ENCODE measurements at places on chromosomes 2 and 18. TPM values are rescaled to one million over a fixed set of nuclear protein-coding genes. Genes with fewer than 3 reads are reported as not detected.

- no peak overlapping the region for H3K27ac ChIP-seq
- H3K36me3 ChIP-seq: no peaks in the 10 kb centered on the region
- DNase-seq: no peak
Measured at GRCh38 chr18:12515550-12515949, 107.8 kb downstream of the PRELID3A start.

GRCh38 chr2:148594216-148594615 is 50.3 kb upstream of the EPC2 start:
- H3K4me1 ChIP-seq: no peaks in the 10 kb centered on the region
- H3K36me3 ChIP-seq: no peaks in the 10 kb centered on the region
- DNase-seq: no peak
- H3K27me3 ChIP-seq: peaks cover 4% of the 10 kb centered on the region

DNA sequence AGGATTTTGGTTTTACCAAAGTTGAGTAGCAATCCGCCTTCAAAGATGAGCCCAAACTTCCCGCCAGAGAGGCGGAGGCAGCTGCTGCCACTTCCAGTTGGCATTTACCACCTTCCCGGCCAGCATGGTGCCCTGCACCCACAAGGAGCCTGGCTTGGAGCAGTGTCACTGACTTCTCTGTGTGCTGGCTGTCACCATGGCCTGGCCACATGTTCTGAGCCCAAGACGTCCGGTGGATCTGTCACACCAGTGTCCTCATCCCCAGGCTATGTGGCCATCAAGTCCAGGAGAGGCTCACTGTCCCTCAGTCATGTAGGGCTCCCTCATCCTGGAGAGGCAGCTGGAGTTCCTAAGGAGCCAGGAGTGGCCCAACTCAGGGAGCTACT is 100.6 kb downstream of the ACKR3 start:
- H3K4me3 ChIP-seq: no peak overlapping the region
- no peak for DNase-seq
- peaks cover 4% of the 10 kb centered on the region for H3K27me3 ChIP-seq
- no peaks in the 10 kb centered on the region for H3K36me3 ChIP-seq
- no peak overlapping the region for H3K27ac ChIP-seq

The DPYSL5 gene
- not detected for total RNA-seq

The ALK gene
- not detected for total RNA-seq

All from activated T-helper 1 cell treated with anti-CD3 and anti-CD28 coated beads, Interleukin-12 subunit alpha, Interleukin-12 subunit beta, Interleukin-2, Interleukin-4 antibody, amounts not matched to agents 30 ng/mL and 10 ng/mL and 1 ng/mL, durations not matched to agents 14 hours and 24 hours and 36 hours (primary cell).